Testis (tissue), 5 donors: ENCODE measurements at places on chromosomes 1 and 21. TPM values are rescaled to one million over a fixed set of nuclear protein-coding genes. Genes with fewer than 3 reads are reported as not detected.
A peak's percentile ranks its signal among the peaks of the same experiment; 100 is the strongest.

GRCh38 chr1:39850606-39851216 lies 32.6 kb downstream of the TRIT1 start:
- H3K4me3 ChIP-seq: no peak overlapping the region
- H3K27ac ChIP-seq: peak overlapping the region; percentile 50
- H3K27me3 ChIP-seq: no peaks in the 10 kb centered on the region
- H3K4me1 ChIP-seq: peaks cover 9% of the 10 kb centered on the region
- peak; percentile 64 for DNase-seq
- no peaks in the 10 kb centered on the region for H3K36me3 ChIP-seq

GRCh38 chr21:36471254-36471723 lies 8.6 kb downstream of the CLDN14 start:
- no peak for DNase-seq
- H3K36me3 ChIP-seq: no peaks in the 10 kb centered on the region
- no peak overlapping the region for H3K4me3 ChIP-seq

DNA sequence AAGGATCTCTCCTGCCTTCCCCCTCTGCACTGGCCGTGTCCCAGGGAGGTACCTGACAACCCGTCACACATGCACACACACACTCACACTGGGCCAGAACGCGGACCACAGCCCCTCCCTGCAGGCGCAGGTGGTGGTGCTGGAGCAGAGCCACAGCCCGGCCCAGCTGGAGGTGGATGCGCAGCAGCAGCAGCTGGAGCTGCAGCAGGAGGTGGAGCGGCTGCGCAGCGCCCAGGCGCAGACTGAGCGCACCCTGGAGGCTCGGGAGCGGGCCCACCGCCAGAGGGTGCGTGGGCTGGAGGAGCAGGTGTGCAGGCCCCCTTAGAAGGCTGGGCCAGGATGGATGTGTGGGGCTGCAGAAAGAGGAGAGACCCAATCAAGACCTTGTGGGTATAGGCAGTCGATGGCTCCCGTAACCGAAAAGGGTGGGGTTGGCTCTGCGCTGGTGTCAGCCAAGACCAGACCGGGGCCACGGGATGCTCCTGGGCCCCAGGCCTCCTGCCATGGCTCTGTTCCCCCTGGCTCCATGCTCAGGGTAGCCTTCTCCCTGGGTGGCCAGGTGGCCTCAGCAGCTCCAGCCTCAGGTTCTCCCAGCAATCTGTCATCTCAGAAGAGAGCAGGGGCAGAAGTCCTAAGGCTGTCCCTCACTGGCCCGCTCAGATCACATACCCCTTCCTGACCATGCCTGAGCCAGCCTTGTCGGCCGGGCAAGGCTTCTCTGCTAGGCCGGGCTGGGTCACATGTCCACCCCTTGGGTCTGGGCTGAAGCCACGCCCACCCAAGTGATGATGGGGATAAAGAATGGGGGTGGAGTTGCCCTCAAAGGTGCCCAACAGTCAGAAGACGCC lies 8.9 kb downstream of the MFAP2 start:
- H3K27me3 ChIP-seq: no peaks in the 10 kb centered on the region
- H3K4me1 ChIP-seq: peaks cover 16% of the 10 kb centered on the region
- no peak overlapping the region for H3K27ac ChIP-seq
- H3K36me3 ChIP-seq: no peaks in the 10 kb centered on the region

DNA sequence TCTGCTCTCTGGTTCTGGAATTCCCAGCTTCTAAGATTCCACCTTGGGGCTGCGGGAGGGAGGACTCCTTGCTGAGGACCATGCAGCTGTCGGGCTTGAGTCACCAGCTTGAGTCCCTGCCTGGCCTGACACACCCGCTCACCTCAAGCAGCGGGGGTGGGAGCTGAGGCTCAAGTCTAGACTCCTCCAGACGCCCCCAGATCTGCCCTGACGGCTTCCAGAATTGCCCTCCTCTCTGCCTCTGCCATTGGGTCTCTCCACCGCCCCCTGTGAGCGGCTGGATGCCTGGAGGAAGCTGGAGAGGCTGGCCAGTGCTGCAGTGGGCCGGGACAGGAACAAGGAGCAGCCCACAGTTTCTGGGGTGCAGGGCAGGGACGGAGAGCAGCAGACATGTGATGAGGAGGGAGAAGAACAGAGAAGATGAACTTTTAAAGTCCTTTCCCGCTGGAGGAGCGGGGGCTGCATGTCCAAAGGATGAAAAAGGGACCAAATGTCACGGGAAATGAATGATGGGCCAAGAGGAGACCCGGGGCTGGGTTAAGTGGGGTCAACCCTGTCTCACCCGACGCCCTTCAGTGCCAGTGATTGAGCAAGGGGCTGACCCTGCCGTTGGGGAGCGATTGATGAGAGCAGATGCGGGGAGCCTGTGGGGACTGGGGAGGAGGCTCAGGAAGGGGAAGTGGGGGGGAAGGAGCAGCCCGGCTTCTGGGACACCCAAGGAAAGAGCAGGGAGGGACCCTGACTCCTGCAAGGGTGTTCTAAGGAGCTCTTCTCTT lies 13.5 kb downstream of the CRABP2 start:
- no peaks in the 10 kb centered on the region for H3K27me3 ChIP-seq
- DNase-seq: no peak
- no peaks in the 10 kb centered on the region for H3K36me3 ChIP-seq
- H3K4me1 ChIP-seq: peaks cover 9% of the 10 kb centered on the region

- no peak overlapping the region for H3K4me3 ChIP-seq
- no peaks in the 10 kb centered on the region for H3K27me3 ChIP-seq
- H3K4me1 ChIP-seq: no peaks in the 10 kb centered on the region
- no peaks in the 10 kb centered on the region for H3K36me3 ChIP-seq
These were observed 661.5 kb upstream of the ADGRL4 start for GRCh38 chr1:79667848-79668696.

GRCh38 chr1:182368903-182369302 lies 22.7 kb downstream of the GLUL start:
- no peak overlapping the region for H3K27ac ChIP-seq
- DNase-seq: no peak
- H3K27me3 ChIP-seq: no peaks in the 10 kb centered on the region
- no peak overlapping the region for H3K4me3 ChIP-seq

- no peak for DNase-seq
- no peaks in the 10 kb centered on the region for H3K27me3 ChIP-seq
- no peak overlapping the region for H3K4me3 ChIP-seq
- H3K36me3 ChIP-seq: no peaks in the 10 kb centered on the region
- H3K27ac ChIP-seq: no peak overlapping the region
These were observed 293.5 kb downstream of the MRPL39 start for GRCh38 chr21:25313829-25314228.

DNA sequence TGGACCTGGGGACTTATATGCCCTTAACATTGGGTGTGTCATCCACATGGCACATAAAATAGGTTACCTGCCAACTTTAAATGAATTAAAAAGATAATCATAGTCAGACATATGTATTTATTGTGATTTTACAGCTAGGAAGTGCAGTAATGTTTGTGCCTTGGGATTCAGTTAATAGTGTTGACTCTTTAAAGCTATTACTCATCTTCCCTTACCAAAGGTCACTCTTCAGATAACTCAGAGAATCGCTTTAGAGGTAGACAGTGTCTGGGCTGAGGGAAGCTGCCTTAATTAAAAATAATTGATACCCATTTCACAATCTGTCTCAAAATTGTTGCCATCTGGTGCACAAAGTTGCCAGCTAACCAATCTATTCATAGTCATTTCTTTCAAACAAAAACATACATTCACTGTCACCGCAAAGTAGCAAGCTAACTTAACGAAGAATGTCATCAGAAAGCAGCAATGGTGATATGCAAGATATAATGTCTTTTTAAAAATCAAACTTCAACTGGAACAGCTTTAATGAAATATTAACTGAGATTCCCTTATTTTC lies 3.0 kb upstream of the KRTAP15-1 start:
- H3K4me1 ChIP-seq: no peaks in the 10 kb centered on the region
- no peaks in the 10 kb centered on the region for H3K36me3 ChIP-seq
- H3K27me3 ChIP-seq: no peaks in the 10 kb centered on the region
- DNase-seq: no peak

DNA sequence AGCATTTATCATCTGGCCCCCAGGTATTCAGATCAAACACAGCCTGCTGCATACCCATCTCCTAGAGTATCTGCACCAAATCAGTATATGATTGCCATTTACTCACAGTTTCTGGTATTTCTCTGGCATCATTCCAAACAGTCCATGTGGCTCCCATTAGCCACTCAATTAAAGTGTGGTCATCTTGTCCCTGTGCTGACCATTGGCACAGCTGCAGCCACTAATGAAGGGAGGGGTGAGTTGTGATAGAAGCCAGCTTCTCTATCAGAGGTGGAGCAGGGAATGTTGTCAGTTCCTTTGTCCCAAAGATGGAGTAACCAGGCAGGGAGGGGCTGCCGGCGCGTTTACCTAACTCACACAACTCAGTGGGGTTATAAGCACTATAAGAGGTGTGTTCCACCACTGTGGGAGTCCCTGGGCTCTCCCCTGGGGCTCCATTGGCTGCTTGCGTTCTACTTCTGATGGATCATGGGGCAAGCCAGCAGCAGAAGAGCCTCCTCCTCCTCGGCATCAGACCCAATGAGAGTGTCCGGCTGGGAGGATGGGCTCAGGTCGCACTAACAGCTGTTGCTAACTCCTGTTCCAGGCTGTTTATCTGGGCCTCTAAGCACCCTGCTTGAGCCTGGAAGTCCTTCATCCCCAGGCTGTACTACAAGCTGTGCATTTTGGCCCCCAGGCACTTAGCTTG lies 108.6 kb downstream of the GDAP2 start:
- H3K4me3 ChIP-seq: no peak overlapping the region
- peaks cover 9% of the 10 kb centered on the region for H3K4me1 ChIP-seq
- no peak for DNase-seq
- no peak overlapping the region for H3K27ac ChIP-seq
- no peaks in the 10 kb centered on the region for H3K27me3 ChIP-seq
- H3K36me3 ChIP-seq: no peaks in the 10 kb centered on the region

DNA sequence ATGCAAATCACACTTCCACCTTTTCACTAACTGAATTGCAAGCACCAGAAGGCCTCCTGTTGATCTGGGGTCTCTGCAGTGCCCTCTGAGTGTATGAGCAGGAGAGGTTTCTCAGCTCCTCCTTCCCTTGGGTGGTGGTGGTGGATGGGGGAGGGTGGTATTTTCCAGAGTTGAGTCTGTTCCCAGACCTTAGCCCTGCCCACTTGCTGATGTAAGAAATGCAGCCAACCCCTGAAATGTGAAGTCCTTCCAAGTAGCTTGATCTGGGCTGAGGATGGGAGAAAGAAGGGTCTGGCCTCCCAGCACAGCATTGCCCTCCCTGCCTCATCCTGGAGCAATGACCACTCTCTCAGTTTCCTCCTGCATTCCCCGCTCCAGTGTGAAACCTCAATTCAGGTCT lies 6.3 kb upstream of the FOXD2 start:
- no peak overlapping the region for H3K4me3 ChIP-seq
- no peak for DNase-seq
- no peaks in the 10 kb centered on the region for H3K36me3 ChIP-seq
- H3K27ac ChIP-seq: no peak overlapping the region

DNA sequence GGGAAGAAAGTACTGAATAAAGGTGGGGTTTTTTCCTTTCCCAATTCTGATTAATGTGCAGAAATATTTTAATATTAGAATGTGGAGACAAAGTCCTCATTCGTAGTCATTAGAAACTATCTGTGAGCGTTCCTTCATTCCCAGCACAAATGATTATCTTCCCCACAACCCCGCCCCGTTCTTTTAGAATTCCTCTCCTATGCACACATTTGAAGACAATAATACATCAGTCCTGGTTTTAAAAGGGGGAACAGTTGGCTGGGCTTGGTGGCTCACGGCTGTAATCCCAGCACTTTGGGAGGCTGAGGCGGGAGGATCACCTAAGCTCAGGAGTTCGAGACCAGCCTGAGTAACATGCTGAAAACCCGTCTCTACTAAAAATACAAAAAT lies 876 bp downstream of the ALDH9A1 start:
- no peaks in the 10 kb centered on the region for H3K27me3 ChIP-seq
- H3K4me3 ChIP-seq: peak overlapping the region; percentile 88
- H3K27ac ChIP-seq: peak overlapping the region; percentile 92
- H3K36me3 ChIP-seq: no peaks in the 10 kb centered on the region
- DNase-seq: no peak

DNA sequence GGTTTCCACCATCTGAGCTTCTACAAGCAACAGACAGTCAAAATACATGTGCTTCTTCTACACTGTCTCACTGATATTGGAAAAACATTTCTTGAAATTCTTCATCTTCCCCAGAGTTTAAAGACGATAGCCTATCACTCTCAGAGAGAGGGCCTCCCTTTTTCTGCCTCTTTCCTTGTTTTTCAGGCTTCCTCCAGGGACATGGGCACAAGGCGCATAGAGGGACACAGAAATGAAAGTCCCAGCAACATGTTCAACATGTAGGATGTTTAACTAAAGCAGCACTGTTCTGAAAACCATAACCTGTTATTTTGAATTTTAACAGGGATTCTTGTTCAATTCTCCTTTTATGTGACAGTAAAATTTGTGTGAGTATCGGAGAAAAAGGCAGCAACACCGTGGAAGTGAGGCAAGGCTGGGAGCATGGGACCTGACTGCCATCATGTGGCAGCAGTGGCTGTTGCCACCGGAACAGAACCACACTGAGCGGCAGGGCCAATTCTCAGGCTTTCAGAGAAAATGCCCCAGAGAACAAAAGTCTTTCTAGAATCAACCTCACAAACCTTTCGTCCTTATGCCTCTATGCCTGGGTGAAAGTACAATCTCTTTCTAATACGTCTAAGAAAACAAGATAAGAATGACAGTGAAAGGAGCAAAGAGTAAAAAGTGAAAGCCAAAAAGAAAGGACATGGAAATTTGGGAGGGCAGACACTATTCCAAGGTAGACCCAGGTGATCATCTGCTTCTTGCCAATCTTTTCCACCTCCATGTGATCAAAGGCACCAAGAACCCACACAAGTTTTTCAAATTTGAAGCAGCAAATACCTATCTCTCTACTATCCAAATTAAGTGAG lies 54.5 kb downstream of the PCNX2 start:
- H3K36me3 ChIP-seq: no peaks in the 10 kb centered on the region
- DNase-seq: peak; percentile 76
- no peaks in the 10 kb centered on the region for H3K27me3 ChIP-seq
- no peaks in the 10 kb centered on the region for H3K4me1 ChIP-seq
- no peak overlapping the region for H3K27ac ChIP-seq
- no peak overlapping the region for H3K4me3 ChIP-seq

DNA sequence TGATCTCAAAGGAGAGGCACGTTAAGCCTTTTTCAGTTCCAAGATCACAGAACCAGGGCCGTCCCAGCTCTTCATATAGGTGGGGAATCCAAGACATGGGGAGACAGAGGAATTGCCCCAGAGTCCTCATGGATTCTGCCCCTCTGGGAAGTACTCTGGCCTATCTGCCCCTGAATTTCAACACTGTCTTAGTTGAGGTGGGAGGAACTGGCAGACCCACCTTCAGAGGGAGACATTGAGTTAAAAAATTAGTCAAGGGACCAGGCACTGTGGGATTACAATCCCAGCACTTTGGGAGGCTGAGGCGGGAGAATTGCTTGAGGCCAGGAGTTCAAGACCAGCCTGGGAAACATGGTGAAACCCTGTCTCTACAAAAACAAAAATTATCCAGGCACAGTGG lies 2.1 kb upstream of the KNCN start:
- no peaks in the 10 kb centered on the region for H3K27me3 ChIP-seq
- no peak overlapping the region for H3K27ac ChIP-seq
- no peaks in the 10 kb centered on the region for H3K4me1 ChIP-seq
- no peak overlapping the region for H3K4me3 ChIP-seq
- DNase-seq: no peak

The KCNA3 gene
- total RNA-seq: 3.4 TPM

The CNTN2 gene
- 16.4 TPM for total RNA-seq

The ADCY10 gene
- 24.6 TPM for total RNA-seq

The NBPF10 gene
- 4.0 TPM for total RNA-seq

The FAM167B gene
- total RNA-seq: 0.99 TPM

The HAPLN2 gene
- total RNA-seq: 6.0 TPM
